NCI-H524 (cell line): ENCODE measurements at places on chromosomes 3 and 15.
A peak's percentile ranks its signal among the peaks of the same experiment; 100 is the strongest.

GRCh38 chr3:120352017-120352416, 2.9 kb upstream of the LRRC58 start:
- DNase-seq = no peak

DNA sequence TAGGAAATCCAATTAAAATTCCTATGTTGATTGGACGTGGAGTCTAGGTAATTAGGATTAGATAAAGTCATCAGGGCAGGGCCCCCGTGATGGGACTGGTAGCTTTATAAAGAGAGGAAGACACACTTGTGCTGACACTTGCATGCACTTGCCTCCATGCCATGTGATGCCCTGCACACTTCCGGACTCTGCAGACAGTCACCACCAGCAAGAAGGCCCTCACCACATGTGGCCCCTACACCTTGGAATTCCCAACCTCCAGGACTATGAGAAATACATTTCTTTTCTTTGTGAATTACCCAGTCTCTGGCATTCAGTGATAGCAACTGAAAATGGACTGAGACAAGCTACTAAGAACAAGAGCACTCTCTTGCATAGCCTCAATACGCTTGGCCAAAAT, 90.6 kb downstream of the CRYGS start:
- no peak for DNase-seq

DNA sequence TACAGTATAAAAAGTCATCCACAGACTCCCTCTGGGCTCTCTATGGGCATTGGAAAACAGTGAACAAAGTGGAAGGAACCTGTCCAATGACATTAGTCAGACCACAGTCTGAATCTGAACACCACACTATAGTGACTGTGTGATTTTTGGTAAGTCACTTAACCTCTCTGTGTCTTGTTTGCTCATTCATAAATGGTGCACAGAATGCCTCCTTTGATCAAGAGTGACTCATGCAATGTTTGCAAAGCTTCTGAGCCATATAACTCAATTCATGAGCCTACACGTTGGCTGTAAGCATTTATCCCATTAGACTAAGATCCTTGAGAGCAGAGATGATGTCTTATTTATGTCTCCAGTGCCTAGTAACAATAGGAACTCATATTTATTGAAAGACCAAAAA, 46.7 kb downstream of the SV2B start:
- no peak for DNase-seq

DNA sequence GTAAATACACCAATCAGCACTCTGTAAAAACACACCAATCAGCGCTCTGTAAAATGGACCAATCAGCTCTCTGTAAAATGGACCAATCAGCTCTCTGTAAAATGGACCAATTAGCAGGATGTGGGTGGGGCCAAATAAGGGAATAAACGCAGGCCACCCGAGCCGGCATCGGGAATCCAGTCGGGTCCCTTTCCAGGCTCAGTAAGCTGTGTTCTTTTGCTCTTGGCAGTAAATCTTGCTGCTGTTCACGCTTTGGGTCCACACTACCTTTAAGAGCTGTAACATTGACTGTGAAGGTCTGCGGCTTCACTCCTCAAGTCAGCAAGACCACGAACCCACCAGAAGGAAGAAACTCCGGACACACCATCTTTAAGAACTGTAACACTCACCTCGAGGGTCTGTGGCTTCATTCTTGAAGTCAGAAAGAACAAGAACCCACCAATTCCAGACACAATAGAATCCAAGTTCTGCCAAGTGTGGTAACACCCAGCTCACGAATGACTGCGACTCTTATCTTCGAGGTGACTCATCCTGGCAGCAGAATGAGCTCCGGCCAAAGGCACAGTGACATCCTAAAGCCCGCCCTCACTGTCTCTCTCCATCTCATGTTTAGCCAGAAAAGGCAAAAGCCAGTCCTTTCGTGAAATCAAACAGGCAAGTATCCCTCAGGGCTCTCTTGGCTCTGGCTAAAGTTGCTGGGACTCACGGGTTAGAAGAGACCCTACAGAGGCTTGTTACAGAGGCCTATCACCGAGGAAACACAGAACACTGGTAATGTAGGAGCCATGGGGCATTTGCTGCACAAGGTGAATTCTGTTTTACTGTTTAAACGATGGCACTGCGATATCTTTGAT, 155.2 kb downstream of the FAM43A start:
- DNase-seq = no peak

DNA sequence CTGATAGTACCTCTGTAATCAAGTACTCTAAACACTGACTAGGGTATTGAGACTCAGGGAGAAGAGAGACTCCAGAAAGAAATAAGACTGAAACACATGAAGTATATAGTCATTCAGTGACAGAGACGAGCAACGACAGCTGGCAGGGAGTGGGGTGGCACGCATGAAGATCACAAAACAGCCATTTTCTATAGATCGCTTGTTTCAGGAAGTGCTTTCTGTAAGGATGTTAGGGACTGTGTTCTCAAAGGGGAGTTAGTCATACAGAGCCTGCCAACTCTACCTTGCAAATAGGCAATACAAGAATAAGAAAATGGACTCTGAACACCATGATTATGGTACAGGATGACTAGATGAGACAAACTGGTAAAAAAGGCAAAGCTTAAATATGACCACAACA, 139.5 kb downstream of the TBL1XR1 start:
- DNase-seq = peak; percentile 80

GRCh38 chr15:26729030-26729429, 43.8 kb downstream of the GABRB3 start:
- DNase-seq = peak; percentile 38

DNA sequence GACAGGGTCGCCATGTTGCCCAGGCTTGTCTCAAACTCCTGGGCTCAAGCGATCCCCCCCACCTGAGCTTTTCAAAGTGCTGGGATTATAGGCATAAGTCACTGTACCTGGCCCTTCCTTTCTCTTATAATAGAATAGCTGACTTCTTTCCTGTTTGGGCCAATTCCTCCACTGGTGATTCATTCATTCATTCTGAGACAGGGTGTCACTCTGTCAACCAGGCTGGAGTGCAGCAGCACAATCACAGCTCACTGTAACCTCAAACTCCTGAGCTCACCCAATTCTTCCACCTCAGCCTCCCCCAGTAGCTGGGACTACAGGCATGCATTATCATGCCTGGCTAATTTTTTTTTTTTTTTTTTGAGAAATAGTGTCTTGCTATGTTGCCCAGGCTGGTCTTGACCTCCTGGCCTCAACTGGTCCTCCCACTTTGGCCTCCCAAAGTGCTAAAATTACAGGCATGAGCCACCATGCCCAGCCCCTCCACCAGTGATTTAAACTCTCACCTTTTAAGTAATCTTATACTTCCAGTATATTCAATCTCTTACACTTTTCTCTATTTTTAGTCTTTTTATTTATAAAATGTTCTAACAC, 20.9 kb downstream of the GNB4 start:
- DNase-seq = no peak

- DNase-seq = no peak
These were observed 238.7 kb downstream of the EPHB1 start for GRCh38 chr3:135033737-135034136.

- peak; percentile 45 for DNase-seq
These were observed 1.2 kb downstream of the LHFPL4 start for GRCh38 chr3:9552252-9552999.

GRCh38 chr3:103918336-103918735, 1448.4 kb upstream of the ALCAM start:
- peak; percentile 97 for DNase-seq
